RWPE1 (cell line): ENCODE measurements at places on chromosomes 5 and 9.
A peak's percentile ranks its signal among the peaks of the same experiment; 100 is the strongest.

DNA sequence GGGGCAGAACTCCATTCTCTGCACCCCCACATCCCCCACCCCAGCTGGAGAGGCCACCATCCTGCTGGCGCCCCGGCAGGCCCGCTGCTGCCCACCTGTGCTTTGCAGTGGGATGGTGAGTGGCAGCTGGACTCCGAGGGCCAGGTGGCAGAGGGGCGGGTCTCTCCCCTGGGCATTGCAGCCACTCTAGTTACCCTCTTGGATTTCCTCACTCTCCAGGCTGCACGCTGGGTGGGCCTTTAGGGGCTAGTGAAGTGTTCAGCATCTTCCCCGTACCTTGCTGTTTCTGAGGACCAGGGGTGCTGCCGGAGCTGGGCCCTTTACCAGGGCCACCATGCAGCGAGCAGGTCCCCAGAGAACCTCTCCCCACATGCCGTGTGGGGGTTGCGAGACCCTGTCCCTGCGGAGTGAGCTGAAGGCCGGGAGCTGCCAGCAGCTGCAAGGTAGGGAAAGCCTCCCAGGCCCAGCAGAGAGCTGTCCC lies 88.4 kb upstream of the SH3PXD2B start:
- no peak for DNase-seq

DNA sequence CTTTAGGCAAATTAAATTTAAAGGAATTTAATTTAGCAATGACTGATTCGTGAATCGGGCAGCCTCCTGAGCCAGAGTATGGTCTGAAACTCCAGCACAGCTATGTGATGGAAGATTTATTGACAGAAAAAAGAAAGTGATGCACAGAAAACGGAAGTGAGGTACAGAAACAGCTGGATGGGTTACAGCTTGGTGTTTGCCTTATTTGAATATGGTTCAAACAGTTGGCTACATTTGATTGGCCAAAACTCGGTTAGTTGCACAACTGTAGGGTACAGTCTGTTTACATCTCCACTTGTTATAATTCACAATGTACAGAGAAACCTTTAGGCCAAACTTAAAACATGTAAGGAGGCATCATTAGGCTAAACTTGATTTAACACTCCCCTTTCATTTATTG lies 1716.1 kb upstream of the C9orf72 start:
- no peak for DNase-seq

DNA sequence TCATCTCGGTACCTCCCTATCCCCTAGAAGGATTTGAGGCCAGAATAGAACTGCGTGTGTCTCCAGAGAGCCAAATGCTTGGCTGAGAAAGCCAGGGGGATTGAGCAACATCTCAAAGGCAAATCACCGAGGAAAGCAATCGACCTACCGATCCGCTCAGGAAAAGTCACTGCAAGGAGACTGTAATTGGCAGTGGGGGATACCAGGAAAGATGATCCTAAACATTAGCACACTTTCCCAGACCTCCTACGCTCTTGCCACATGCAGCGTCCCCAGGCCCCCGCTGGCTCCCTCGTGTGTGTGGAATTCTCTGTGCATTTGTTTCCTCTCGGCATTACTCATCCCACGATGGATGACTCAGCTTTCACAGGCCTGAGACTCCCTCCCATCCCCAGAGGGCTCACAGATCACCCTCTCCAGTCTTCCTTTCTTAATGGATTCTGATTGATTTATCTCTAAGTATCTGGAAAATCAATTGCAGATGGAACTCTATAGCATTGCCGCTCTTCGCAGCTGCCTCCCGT lies 82.2 kb upstream of the ICE1 start:
- DNase-seq = peak; percentile 90

GRCh38 chr9:137575364-137575715 lies 3.4 kb downstream of the DPH7 start:
- no peak for DNase-seq

- no peak for DNase-seq
These were observed 85.2 kb downstream of the CFAP95 start for GRCh38 chr9:69905851-69906250.

GRCh38 chr9:89716559-89716958 lies 111.7 kb downstream of the GADD45G start:
- DNase-seq = no peak

GRCh38 chr9:121976751-121977150 lies 116.4 kb downstream of the TTLL11 start:
- DNase-seq = peak; percentile 37

- DNase-seq = no peak
These were observed 18.0 kb downstream of the NEURL1B start for GRCh38 chr5:172658961-172659501.

DNA sequence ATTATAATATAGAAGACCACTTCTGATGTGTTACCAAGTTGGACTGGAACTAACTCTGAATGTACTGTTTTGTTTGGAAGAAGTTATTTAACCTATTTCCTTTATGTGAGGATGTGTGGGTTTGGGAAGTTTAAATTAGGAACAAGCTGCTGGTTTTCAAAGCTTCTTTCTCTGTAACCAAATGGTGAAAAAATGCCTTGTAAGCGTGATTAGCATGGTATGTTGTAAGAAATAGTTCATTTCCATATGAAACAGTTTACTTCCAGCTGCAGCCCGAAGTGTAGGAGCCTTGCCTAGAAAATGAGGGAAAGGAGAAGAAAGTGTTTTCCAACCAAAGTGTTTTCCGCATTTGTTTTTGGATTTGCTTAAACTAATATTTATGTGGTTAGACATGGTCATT lies 36.0 kb downstream of the TTC1 start:
- DNase-seq = no peak

GRCh38 chr9:69805962-69806515 lies 14.6 kb upstream of the CFAP95 start:
- no peak for DNase-seq

GRCh38 chr9:88197781-88198340 lies 59.6 kb upstream of the SPATA31C2 start:
- DNase-seq = peak; percentile 81

DNA sequence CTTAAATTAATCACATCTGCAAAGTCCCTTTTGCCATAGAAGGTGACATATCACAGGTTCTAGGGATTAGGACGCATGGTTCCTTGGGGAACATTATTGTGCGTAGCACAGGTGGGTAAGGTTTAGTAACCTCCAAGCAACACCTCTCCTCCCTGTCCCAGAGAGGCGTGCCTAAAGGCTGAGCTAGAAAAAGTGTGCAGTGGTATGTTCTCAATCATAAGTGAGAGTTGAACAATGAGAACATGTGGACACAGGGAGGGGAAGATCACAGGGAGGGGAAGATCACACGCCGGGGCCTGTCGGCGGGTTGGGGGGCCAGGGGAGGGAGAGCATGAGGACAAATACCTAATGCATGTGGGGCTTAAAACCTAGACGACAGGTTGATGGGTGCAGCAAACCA lies 14.9 kb downstream of the DAB2IP start:
- DNase-seq = no peak

DNA sequence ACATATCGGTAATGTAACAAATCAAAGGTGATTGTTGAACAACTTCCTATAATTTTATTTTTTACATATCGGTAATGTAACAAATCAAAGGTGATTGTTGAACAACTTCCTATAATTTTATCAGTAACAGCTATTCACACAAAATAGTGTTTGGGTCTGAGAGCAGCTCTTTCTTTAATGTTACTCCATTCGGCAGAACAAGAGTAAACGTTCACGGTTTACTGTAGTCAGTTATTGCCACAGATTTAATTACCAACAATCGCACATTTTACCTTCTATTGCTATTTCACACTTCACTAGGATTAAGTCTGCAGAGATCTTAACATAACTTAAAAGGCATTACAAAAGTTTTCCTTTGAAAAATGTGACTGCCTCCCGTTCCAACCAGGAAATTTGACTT lies 6.4 kb downstream of the GNAQ start:
- no peak for DNase-seq

DNA sequence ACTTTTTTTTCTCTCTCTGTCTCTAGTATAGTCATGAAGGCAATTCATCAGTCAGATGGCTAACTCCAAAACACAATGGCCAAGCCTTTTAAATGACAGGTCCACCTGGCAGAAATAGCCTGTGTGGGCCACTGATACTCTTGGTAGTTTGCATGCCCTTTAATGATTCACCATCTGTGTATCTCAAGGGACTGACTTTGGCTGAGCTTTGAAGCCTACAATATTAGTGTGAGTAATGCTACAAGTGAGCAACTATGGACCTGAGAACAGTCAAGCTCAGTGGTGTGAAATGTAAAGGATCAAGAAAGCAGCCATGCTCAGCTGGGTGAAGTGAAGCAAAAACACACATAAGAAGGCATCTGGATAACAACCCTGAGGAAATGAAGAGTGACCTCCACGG lies 506.9 kb downstream of the TLE1 start:
- no peak for DNase-seq
